ENCODE measurements at places on chromosomes 2 and 18.

DNA sequence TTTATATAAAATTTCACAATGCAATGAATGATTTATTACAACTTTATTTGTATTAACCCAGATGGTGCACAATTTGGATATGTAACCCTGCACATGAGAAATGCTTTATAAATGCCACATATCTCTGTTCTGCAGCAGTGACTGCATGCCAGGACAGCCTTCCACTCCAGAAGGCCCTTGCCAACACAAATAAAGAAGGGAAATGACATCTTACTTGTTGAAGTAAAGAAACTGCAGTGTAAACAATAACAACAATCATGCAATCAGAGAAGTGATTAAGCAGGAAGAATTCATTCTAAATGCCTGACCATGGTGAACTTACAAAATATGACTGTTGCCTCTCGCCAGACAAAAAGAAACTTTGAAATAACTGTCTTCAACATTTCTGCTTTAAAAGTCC lies 129.9 kb upstream of the CHST9 start:
- no peak for DNase-seq

DNA sequence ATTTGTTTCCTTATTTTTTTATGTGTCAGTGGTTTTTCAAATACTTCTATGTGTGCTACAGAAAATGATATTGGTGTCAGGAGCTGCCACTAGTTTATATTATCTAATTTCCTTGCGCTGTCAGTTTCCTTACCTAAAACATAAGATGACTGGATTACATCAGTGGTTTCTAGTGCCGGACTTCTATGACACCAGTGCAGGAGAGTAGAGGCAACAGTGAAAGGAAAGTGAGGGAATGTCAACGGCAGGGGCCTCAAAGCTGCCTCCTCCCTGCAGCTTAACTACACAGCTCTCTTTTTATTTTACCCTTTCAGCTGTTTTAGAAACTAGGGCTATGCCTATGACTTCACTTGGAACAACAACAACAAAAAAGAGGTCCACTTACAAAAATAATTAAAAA lies 6.5 kb downstream of the ERBB4 start:
- no peak for DNase-seq

DNA sequence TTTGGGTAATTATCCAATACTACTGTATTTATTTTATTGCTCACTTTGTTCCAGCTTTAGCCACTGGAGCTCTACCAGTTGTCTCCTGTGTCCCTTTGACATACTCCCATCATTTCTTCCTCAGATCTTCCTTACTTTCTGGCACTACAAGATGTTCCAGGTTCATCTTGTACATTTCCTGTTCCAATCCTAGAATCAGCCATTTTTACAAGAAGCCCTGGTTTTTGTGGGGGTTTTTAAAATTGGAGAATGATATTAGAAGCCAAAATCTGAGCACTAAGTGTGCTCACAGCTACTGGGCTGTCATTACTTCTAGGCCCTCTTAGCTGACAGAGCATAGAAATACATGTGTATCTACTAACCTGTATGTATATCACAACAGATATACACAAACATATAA lies 164.3 kb downstream of the ZFP36L2 start:
- no peak for DNase-seq

DNA sequence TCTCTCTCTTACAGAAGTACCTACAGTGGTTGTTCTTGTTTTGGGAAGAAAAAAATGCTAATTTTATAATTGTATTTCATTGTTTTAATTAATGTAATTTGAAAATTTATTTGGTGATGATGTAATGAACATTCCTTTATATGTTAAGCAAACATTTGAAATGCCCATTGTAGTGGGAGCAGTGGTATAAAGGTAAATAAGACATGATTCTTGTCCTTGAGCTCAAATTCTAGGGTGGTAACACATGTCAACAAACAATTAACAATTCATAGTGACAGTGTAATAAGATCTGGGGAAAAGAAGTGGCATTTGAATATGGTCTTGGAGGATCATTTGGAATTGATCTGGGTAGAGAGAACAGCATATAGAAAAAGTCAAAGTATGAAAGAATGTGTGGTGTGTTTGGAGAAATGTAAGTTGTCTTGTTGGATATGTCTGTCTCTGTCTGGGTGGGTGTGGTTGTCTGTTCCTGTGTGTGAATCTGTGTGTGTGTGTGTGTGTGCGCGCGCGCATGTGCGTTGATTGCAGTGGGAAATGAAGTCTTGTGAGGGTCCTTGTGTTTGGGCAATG lies 5.8 kb downstream of the PTPN4 start:
- no peak for DNase-seq

DNA sequence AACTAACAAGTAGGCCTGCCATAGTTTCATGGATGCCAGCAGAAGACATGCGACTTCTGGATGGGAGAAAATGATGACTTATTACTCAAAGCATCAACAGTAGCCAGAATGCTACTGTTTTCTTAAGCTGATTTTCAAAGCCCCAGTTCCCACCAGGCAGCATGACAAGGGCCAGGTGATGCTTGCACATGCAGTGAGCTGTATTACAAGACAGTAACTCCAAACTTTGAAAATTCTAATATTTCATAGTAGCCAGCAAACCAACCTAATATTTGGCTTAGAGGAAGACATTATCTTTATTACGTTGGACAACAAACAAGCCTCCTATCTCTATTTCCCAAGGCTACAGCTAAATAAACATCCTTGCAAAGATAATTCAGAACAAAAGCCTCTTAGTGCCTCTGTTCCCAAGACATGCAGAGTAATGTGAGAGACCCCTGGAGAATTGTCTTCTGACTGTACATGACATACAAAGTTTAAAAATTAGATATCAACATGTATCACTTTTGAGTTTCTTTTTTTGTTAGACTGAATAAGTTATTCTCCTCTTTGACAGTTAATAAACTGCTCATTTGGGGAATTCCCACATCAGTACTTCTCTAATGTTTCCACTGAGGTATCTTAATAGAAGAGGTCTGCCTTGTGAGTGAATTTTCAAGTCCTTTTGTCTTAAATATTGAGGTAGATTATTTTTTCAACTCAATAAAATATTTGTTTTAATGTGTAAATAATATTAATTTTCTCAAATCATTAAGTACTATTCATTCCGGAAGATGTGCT lies 367.6 kb upstream of the CWC22 start:
- DNase-seq: no peak

DNA sequence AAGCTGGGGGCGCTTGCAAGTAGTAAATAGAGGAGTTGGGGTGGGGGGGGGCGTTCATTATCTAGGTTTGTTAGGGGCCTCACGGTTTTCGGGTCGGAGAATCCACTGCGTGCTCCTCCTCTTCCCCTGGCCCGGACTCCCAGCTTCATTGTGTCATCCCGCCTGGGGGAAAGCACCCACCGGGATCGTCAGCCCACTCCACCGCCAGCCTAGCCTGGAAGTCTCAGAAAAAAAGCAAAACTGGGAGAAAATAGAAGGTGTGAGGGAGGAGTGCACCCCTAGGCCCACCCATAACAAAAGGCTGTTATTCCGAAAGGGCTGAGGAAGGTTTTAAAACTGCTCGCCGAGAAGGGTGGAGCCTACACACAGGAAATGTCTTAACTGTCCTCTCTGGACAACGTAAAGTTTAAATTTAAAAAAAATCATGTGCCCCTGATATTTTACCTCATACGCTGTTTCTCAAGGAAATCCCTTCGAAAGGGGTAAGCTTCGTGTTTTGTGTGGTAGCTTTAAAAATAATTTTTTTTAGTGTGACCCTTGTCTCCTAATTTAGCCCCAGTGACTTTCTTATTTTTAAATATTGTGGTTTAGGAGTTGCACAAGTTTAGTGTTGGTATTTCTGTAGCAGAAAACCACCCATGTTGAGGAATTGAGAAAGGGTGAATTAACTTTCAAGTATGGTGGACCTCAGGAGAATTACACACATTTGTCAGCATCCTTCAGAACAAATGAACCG lies 104.2 kb downstream of the SPTBN1 start:
- no peak for DNase-seq

DNA sequence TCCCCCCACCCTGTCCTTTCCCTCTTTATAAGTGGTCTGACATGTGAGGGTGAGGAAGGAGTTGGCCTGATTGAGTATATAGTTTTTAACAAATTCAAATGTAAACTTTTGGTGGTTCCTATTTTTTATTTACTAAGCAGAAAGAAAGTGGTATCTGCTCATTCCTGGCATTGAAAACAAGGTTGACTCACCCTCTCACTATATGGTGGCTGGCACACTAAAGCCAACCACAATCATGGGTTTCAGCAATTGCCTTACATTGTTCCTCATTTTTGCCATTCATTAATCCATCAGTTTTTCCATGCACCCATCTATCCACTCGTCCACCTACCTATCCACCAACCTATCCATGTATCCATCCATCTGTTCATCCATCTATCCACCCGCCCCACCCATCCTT lies 75.4 kb upstream of the IGFBP5 start:
- no peak for DNase-seq

DNA sequence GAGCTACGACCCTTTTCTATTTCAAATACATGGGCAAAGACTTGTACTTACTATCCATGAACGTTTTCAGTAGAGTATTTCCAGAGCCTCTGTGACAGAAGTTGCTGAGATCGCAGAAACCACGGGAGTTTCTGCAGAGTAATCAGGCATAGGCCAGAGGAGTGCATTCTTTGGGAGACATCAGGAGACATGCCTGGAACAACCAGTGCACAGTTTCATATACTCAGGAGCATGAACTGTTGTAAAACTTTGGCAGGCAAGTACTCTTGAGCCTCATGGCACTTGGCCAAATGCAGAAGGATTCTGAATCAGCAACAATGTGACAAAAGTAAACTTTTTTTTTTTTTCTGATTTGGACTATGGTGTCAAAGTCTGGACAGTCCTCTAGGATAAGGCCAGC lies 307.1 kb downstream of the GRB14 start:
- DNase-seq: no peak

DNA sequence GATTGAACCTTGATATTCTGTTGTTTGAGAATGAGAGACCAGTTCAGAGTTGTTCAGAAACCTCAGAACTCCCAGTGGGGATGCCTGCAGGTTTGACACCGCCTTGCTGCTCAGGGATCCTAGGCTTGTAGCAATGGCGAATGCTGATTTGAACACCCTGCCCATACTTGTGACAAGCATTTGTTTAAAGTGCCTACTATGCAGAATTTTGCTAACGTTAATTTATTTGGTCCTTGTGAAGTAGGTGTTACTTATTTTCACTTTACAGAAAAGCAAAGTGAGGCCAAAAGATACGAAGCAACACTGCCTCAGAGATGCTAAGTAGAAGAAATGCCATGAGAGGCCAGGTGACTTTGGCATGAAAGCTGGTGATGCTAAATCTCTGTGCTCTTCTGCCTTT lies 32.3 kb downstream of the STON1 start:
- no peak for DNase-seq

- no peak for DNase-seq
These were observed 2.7 kb downstream of the MAP4K3 start for GRCh38 chr2:39434233-39434897.

DNA sequence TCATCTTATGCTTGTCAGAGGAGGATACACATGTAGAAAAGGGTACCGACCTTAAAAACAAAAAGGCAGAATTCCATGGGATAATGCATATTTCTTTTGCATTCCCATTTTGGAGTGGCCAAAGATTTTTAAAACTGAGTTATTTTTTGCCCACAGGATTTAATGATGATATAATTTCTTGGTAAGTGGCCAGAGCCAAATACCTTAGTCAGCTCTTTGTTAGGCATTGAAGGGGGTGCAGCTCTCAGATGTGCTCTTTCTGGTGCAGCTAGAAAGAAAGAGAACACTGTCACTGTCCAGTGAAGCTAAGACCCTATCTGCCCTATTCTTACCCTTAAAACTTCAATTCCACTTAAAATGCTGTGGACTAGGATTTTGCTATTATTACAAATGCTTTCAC lies 10.8 kb downstream of the COQ10B start:
- no peak for DNase-seq

DNA sequence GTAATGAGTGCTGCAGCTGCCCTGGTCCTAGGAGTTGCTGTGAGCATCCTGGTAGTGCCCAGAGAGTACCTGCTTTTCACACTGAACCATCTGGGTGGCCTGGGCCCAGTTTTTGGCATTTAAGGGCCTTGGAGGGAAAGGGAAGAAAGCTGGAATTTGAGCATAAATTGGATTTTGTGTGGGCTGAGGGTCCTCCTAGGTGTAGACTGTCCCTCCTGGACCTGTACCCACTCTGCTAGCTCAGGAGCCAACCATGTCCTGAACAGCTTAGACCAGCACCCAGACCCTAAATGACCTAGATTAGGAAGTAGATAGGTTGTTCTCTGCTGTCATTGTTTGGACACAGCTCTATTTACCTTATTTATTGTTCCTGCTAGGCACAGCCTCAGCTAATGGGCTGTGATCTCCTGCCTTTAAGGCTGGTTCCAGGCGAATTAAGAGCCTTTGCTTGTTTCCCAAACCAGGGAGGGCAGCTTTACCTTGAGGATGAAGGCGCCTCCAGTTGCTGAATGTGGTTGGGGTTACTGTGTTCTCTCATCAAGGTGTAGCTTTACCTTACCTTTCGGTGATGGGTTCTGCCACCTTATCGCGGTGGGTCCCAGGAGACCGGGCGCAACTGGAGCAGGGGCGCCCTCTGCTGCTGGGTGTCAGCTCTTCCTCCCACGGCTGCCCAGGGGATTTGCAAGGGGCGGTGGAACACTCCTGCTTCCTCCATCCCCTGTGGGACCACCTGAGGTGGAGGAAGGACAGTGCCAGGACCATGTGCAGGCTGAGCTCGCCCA lies 34.4 kb downstream of the ITGA6 start:
- peak; percentile 61 for DNase-seq

GRCh38 chr2:96679848-96680247 lies 37.3 kb downstream of the FER1L5 start:
- DNase-seq: no peak

DNA sequence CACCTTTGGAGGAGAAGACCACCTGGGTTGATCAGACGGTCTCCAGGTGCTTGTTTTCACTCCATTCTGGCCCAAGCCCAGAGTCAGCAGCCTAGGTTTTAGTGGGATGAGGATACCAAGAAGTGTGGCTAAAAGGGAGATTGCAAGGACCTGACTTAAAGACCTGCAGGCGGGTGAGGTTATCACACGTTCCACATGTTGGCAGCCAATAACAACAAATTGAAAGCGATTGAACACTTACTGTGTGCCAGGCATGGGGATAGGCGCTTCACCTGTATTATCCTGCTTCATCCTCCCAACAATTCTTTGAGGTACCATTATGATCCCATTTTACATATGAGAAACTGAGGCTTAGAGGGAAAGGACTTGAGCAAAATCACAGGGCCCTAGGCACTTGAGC lies 5.0 kb downstream of the ARL4C start:
- DNase-seq: no peak

DNA sequence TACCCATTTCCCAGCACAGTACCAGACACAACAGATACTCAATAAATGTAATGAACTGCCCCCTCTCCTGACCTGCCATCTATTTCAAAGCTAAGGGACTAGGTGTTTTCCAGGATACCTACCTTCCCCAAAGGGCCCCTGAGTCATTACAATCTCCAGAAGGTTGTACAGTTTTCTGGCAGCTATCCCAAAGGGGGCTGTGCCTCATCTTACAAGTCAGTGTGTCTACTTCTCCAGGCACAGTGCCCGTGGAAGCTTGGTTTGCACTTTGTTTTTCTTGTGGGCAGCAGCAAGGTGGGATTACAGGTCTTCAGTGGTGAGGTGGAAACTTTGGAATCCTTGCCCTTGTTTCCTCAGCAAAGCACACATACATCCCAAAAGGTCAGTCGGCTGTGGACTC lies 62.8 kb upstream of the CYP26B1 start:
- DNase-seq: no peak

Data from activated CD4-positive, CD25-positive, alpha-beta regulatory T cell (primary cell).